ENCODE measurements at places on chromosomes 1 and 21.
A peak's percentile ranks its signal among the peaks of the same experiment; 100 is the strongest.

DNA sequence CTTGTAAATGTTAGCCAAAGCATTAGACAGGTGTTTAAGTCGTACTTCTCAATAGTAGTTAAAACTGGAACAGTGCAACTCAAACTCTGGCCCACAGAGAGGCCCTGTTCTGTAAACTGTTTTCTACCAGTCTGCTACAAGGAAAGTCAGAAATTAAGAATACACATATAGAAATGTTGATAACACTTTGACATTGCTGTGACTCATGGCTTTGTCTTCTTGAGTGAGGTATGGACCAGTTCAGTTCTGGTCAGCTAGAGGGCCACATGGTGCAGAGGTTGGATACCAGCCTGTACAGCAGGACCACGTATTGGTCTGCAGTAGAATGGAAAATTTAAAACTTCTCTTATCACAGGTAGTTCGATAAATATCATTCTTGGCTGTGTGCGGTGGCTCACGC lies 22.3 kb downstream of the ZBTB8B start:
- no peak for DNase-seq

- DNase-seq, result no peak
Measured at GRCh38 chr1:76281306-76281705, 206.8 kb downstream of the ST6GALNAC3 start.

- DNase-seq, result no peak
Measured at GRCh38 chr1:91123773-91124172, 101.9 kb upstream of the ZNF644 start.

DNA sequence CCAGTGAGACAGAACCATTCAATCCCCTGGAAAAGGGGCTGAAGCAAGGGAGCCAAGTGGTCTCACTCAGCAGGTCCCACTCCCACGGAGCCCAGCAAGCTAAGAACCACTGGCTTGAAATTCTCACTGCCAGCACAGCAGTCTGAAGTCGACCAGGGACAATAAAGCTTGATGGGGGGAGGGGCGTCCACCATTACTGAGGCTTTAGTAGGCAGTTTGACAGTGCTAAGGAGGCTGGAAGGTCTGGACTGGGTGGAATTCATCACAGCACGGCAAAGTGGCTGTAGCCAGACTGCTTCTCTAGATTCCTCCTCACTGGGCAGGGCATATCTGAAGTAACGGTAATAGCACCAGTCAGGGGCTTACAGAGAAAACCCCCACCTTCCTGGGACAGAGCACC lies 105.4 kb upstream of the GORAB start:
- DNase-seq, result no peak

DNA sequence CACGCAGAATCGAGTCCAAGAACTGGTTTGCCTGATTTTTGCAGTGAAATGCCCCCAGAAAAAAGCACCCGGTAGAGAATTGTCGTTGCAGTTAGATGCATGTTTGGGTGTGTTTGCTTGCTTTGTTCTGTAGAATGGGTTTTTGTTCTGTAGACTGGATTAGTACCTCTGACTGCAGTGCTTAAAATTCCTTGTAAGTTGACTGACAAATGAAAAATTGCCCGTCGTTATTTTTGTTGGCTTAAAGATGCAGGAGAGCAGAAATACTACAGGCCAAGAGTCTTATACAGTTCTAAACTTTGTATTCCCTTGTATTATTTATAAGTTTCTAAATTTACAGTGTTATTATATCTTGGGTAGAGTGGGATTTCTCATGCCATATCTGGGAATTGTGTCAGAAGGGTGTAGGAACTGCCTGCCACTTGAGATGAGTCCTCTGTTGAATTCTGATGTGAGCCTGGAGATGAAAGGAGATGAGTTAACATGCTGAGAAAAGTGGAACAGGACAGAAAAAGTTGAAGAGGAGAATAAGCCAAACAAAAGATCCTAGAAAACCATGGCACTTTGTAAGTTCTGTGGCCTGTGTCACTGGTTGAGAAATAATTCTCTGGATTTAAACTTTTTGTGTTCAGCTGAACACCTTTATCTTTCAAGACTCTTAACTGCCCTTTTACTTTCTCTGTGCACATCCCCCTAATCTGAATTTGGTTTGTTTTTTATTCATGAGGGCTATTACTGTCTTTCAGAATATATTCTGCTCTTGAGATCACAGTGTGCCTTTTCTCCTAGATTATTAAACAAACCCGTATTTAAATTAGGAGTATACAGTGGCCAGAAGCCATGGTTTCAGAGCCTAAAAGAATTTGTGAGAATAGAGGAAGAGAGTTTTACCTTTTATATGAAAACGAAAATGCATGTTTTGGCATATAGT lies 1.4 kb downstream of the DESI2 start:
- no peak for DNase-seq

GRCh38 chr21:15774590-15774989 lies 44.8 kb downstream of the USP25 start:
- DNase-seq, result no peak

- peak; percentile 94 for DNase-seq
Measured at GRCh38 chr21:29024474-29025327, at the start of gene USP16. USP16 (plus strand) TSS chr21:29024668; CDS start chr21:29027914, 3,246 bp downstream.

DNA sequence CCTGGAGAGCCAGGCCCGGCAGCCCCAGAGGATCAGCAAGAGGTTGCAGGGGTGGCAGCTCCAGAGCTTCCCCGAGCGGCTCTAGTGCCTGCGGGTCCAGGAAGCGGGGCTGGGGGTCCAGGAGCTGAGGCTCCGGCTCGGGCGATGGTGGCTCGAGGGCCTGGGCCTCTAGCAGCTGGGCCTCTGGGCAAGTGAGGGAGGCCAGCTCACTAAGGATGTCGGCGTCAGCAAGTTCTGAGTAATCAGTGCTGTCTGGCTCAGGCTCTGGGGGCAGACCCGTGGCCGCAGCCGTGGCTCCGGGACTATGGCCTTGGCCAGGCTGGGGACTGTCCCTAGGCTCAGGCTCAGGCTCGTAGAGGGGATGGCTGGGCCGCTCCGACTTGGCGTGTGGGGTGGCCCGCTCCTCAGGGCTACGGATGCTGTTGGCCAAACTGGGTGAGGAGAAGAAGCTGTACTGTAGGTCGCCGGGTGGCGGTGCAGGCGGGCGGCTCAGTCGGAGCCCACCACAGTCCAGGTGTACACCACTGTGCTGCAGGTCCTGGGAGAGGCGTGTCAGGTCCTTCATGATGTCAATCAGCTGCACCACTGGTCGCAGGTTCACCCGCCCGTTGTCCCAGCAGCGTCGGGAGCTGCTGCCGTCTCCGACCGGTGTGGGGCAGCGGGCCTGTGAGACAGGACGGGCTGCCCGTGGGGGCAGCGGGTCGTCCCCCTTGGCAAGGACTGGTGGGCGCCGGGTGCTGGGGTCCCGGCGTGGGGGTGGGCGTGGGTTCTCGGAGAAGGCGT lies 52.6 kb downstream of the AHDC1 start:
- no peak for DNase-seq

GRCh38 chr1:111821121-111821745 lies 65.5 kb downstream of the DDX20 start:
- no peak for DNase-seq

DNA sequence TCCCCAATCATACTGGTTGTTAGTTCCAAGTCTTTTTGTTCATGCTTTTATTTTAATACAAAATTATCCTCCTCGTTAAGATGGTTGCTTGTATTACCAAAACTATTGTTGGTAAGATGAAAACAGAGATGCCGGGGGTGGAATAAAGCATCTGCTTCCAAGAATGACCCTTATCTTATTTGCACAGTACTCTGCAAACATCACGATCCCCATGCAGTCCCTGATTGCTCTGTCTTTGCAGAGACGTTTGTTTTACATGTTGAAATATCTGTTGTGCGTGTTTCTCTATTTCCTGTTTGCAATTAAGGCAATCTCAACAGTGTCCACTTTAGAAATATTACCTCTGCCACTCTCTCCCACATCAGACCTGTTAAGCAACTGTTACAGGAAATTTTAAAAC lies 141.3 kb upstream of the NCAM2 start:
- DNase-seq, result no peak

DNA sequence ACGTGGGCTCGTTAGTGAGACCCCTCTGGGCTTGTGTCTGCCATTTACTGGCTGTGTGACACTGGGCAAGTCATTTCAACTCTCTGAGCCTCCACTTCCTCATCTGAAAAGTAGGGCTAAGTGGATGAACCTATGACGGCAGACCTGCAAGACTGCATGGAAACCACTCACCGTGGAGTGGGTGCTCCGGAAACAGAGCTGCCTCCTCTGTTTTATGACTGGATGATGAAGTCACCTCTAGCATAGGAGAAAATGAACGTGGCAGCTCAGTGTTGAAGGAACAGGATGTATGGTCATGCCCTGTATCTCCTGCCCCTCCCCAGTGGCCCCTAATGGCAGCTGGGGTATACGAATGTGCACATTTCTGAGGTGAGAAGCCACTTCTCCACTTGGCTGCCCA lies 40.5 kb downstream of the STPG1 start:
- no peak for DNase-seq

- no peak for DNase-seq
Measured at GRCh38 chr1:220363196-220363837, 91.1 kb upstream of the RAB3GAP2 start.

DNA sequence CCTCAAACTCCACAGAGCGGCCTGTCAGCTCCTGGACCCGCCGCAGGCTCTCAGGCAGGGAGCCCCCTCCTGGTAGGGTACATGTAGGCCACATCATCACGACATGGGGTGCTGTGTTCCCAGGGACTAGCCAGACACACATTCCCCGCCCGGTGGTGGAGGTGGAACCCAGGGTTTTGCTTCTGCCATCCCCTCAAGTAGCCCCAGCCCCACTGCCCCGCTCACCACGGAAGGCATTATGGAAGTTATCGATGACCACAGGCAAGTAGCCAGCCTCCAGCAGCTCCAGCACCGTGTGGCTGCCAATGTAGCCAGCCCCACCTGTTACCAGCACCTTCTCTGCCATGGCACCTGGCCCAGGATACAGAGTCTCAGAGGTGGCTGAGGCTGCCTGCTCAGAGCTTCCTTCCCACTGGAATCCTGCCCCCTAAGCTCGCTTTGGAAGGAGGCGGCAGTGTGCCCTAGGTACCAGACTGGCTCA lies 1.9 kb downstream of the GALE start:
- DNase-seq, result no peak

DNA sequence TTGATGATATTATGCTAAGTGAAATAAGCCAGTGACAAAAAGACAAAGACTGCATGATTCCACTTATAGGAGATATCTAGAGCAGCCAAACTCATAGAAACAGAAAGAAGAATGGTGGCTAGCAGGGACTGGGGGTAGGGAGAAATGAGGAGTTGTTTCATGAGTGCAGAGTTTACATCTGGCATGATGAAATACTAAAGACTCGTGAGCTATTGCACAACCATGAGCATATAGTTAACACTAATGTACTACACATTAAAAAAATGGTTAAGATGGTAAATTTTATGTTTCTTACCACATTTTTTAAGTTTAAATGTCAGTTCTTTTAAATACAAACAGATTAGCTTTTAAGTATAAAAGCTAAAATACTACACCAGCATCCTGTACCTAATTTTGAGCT lies 57.8 kb downstream of the ESRRG start:
- no peak for DNase-seq

- DNase-seq, result no peak
Measured at GRCh38 chr21:30227633-30228404, 11.9 kb upstream of the CLDN8 start.

- no peak for DNase-seq
Measured at GRCh38 chr1:93262645-93263044, 82.1 kb downstream of the CCDC18 start.

- DNase-seq, result no peak
Measured at GRCh38 chr1:30753660-30754123, 3.9 kb downstream of the LAPTM5 start.

- DNase-seq, result no peak
Measured at GRCh38 chr21:42232176-42232825, 13.4 kb downstream of the ABCG1 start.

GRCh38 chr1:46643368-46643775 lies 24.8 kb downstream of the ATPAF1 start:
- DNase-seq, result no peak

GRCh38 chr1:94921977-94922376 lies 4.9 kb downstream of the CNN3 start:
- no peak for DNase-seq

DNA sequence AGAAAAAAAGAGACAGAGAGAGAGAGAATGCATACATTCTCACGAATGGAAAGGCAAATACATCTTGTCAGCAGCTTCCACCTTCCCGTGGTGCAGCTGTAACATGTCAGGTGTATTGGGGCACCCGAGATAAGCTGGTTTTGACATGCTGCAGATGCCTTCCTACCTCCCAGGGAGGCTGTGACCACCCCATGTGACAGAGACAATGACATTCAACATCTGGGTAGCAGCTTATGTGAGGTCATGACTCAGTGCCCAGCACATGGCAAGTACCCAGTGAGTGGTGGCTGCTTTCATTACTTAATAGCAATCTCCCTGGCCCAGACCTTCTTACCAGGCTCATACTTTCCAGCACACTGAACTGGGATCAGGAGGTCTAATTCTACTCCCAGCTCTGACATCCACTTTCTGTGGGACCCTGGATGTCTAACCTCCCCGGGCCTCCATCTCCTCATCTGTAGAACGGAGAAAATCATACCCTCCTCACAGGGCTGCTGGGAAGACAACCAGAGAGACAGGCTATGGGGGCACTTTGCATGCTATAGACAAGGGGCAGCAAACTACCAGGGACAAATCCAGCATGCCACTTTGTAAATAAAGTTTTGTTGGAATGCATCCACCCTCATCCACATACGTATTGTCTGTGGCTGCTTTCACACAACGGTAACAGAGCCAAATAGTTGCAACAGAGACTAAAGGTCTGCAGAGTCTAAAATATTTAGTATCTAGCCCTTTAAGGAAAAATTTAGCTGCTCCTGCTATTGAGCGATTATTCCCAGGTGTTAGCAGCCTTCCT lies 38.5 kb upstream of the ZBTB40 start:
- no peak for DNase-seq

DNA sequence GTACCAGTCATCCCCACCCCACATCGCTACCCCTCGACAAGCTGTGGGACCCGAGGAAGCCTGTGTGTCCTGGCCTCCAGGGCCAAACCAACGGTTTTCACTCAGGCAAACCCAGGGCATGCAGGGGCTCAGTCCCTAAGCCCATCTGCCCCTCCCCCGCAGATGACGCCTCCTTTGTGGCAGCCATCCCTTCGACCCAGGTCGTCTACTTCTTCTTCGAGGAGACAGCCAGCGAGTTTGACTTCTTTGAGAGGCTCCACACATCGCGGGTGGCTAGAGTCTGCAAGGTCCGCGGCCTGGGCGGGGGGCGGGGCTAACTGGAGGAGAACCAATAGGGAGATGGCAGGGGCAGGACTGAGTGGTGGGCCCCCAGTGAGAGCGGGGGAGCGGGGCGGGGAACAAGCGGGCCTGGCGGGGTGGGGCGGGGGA lies 7.4 kb downstream of the SEMA4A start:
- peak; percentile 92 for DNase-seq

DNA sequence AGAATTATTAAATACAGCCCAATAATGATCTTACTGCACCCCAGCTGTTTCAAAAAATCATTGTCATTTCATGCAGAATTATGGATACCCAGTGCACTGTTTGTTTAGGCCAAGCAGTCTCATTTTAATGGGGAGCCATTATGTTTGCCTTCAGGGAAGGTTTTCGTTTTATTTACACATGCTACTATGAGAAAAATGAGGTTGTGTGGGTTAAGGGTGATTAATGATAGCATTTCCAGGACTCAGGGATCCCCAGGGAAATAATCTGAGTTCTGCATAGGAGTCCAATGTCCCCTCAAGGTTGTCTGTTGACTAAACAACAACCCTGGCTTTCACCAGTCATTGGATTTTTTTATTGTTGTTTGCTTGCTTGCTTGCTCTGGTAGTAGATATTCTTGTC lies 71.0 kb upstream of the ZP4 start:
- DNase-seq, result no peak

Data from left ventricle myocardium superior (tissue), 1 donor.